ENCODE measurements at places on chromosomes 3 and 15.

GRCh38 chr3:180611006-180611405 is 9.0 kb downstream of the TTC14 start:
- no peak for DNase-seq

DNA sequence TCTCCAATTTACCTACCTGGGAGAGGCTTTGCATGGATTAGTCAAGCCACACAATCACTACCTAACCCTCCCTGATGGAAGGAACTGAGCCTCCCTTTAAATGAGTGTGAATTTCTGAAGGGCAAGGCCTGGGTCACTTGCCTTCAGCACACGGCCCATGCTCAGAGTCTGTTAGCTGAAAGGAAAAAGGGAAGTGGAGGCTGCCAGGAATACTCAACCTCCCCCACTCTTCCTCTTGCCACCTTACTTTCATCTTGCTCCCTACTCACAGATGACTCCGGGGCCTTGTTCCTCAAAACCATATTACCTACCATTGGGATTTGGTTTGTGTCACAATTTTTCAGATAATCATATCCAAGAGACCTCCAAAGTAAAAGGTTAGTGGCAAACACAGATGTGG is 220.0 kb downstream of the ABHD5 start:
- DNase-seq, result no peak

- DNase-seq, result no peak
Measured at GRCh38 chr15:25891081-25891480, 28.0 kb upstream of the ATP10A start.

DNA sequence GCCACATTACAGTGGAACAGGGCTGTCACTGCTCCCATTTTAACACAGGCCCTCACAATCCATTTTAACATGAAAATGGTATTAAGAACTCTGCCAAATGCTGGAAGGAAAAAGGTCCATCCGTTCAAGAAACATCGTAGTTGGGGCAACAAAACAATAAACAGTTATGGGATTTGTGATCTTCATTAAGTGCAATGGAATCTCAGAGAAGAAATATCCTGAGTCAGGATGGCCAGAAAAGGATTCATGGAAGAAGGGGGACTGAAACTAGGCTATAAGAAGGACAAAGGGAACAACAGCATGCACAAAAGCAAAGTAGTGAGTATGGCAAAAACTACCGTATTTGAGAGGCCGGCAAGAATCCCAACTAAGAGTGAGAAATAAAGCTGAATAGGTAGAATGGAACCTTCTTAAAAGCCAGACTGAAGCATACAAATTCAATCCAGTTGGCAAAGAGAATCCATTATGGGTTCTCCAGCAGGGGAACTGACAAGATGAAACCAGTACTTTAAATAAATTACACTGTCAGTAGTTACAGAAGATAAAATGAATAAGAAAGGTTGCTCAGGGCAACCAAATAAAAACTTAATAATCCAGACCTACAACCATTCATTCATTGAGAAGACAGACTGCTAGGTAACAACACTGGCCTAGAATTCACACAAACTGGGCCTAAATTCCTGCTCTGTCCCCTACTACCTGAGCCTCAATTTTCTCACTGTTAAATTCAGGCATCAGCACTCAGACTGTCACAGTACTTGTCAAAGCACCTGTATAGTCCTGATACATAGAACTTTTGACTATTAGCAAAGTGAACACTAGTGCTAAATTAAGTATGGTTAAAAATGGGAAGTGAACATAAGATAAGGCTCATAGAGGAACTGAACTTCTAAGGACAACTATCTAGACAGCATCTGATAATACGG is 6.3 kb downstream of the TBL1XR1 start:
- DNase-seq, result no peak

GRCh38 chr3:22101351-22101750 is 350.3 kb upstream of the ZNF385D start:
- DNase-seq, result no peak

- no peak for DNase-seq
Measured at GRCh38 chr3:12409684-12410596, 74.3 kb upstream of the TSEN2 start.

DNA sequence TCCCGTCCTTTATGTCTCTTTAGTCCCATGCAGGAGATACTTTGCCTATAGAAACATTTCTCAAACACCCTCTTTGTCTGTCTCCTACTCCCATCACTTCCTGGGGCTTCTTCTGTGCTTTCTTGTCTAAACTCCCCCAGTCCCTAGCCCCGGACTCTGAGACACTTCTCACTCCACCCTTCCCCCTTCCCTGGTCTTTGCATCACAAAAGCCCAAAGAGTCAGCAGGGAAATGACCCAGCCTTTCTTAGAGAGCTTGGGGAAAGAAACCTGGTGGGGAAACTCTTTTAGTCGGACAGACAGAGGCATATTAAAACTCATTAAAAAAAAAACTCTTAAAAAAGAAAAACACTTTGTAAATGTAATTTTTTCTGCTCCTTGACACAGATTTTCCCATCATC is 211.2 kb downstream of the TJP1 start:
- no peak for DNase-seq

- DNase-seq, result no peak
Measured at GRCh38 chr3:186247821-186248814, 113.9 kb downstream of the DGKG start.

DNA sequence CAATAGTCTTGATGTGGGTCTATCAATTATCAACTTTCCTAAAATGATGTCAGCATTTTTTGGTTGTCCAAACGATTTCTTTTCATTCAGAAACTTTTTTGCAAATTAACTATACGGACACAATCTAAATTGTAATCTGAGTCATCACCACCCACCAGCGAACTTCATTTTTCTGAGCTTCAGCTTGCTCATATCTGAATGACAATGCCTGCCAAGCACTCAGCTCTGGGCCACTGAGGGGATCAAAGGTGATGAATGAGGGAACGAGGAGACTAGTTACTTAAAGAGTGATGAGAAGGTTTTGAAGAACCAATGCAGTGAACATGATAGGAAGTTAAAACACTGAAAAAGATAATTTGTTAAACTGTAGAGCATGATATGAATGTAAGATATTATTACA is 14.9 kb upstream of the TBC1D23 start:
- no peak for DNase-seq

DNA sequence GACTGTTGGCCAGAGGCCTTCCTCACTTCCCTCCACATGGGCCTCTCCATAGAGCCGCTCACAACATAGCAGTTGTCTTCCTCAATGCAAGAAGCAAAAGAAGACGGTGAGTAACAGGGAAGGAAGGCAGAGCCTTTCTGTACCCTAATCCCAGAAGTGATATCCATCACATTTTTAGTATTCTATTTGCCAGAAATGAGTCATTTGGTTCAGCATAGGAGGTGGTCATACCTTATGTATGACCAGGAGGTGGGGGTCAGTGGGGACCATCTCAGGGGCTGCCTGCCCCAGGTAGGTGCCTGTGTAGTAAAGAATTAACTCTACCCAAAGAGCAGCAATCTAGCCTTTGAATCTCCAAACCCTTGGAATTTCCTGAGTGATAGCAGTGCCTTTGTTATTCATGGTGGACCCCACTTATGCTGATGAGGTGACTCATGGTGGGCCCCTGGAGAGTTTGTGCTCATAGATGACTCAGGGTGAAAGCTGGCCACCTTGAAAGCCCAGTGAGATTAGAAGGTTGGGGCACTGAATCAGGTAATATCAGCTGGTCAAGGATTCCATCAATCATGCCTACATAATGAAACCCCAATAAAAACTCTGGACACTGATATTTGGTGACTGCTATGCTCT is 323.9 kb upstream of the IGF1R start:
- DNase-seq, result no peak

DNA sequence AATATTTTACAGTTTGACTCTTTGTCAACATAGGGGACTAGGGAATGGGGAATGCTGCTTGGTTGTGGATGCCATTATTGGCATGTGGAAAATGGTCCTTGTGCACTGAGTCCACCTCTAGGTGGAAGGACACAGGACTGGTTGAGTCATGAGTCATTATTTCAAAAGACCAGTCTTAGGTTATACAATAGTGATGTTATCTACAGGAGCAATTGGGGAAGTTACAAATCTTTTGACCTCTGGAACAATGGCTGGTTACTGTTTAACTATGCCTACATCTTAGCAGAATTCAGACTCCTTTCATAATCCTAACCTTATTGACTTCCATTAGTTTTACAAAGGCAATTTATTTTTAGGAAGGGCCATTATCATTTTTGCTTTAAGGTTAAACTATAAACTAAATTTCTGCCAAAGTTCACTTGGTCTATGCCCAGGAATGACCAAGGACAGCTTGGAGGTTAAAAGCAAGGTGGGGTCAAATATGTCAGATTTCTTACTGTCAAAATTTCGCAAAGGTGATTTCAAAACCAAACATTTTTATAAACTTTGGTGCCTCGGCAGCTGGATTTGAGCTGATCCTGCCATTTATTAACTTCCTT is 11.8 kb upstream of the CCR8 start:
- no peak for DNase-seq

DNA sequence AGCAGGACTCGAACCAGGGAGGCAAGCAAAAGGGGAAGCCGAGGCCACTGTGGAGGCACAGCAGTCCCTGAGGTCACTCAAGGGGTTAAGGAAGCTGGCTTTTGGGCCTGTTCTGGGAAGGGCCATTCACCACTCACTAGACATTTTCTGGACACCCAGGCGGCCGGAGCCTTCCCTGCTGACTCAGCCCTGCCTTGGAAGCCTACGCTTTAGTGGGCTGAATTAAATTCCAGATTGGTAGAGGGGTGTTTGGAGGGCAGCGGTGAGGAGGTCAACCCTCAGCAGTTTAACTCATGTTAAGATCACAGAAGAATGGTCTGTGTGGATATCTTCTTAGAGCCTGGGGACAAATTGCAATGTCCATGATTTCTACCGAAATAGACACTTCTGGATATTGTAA is 152.8 kb downstream of the GABRG3 start:
- DNase-seq, result no peak

- no peak for DNase-seq
Measured at GRCh38 chr15:27545494-27546255, 553.4 kb downstream of the OCA2 start.

DNA sequence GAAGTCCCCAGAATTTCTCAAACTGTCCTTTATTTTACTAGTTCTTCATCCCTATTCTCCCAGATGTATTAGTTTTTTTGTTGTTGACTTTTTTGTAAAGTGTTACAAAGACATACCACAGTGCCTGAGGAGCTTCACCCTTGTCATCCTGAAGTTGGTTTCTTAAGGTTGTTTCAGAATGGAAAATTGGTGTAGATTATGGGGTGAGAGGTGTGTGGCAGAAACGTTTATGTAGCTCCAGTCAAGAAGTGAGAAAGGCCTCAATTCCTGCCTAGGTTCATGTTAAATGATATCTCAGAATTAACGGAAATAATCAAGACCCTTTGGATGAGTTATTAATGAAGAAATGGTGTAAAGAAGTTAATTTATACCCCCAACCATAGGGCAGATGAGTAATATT is 6.8 kb downstream of the EDEM1 start:
- no peak for DNase-seq

GRCh38 chr3:197989651-197990050 is 29.6 kb downstream of the LMLN start:
- no peak for DNase-seq

DNA sequence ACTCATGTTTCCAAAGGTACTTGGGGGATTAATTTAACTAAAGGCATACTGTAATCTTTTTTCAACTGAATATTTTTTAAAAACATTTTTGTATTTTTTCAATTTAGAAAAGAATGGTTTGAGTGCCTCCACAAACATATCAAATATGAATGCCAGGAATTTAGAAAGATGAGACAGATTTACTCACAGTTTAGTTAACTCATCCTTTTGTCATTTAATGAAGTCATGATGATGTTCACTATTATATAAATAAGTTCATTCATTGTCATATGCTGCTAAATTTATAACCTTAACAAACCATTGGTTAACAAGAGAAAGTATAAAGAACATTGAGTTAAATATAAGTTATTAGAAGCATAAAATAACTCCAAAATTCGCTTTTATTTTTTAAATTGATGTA is 50.0 kb downstream of the FGF7 start:
- no peak for DNase-seq

DNA sequence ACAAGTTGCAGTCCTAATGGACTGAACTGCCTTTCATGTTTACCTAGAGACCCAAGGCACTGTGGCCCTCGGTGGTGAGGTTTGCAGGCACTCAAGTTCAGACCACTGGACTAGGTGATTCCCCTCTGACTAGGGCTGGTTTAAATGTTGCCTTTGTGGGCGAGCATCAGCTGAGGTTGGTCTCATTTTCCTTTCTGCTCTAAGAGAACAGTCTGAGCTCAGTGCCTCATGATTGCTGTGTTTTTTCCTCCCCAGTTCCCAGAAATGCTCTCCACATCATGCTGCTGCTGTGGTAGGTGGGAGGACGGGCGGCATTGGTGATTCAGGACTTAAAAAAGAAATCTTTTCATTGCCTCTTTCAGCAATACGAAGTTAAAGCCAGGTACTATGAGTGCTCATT is 237.2 kb downstream of the MBNL1 start:
- DNase-seq, result no peak

DNA sequence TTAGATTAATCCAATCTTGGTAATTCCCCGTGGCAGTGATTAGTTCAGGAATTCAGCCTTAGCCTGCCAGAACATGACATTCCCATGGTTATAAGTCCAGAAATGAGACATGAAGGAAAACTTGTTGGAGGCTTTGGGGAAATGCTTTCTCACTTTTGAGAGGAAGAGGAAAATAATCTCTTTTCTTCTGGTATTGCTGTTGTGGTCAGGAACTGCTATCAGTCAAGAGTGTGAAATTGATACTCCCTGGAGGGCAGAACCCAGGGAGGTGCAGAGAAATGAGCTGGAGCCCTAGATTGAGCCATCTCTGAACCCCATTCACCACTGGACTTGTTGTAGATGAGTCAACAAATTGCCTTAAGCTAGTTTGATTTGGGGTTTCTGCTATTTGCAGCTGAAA is 38.6 kb upstream of the APH1B start:
- DNase-seq, result no peak

DNA sequence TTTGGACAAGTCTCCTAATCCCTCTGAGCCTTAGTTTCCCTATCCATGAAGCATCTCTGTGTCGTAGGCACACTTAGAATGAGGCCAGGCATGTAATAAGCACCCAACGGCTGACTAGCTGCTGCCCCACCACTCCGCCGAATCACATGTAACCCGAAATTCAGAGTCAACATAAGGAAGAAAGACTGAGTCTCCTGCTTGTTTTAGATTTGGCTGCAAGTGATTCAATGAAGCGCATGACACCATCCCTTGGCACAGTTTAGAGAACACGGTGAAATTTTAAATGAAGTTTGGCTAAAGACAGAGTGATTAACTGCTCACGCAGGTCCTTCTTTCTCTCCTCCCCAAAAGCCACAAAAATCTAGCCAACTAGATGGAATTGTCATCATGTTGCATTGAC is 279.2 kb downstream of the TLE3 start:
- DNase-seq, result no peak

DNA sequence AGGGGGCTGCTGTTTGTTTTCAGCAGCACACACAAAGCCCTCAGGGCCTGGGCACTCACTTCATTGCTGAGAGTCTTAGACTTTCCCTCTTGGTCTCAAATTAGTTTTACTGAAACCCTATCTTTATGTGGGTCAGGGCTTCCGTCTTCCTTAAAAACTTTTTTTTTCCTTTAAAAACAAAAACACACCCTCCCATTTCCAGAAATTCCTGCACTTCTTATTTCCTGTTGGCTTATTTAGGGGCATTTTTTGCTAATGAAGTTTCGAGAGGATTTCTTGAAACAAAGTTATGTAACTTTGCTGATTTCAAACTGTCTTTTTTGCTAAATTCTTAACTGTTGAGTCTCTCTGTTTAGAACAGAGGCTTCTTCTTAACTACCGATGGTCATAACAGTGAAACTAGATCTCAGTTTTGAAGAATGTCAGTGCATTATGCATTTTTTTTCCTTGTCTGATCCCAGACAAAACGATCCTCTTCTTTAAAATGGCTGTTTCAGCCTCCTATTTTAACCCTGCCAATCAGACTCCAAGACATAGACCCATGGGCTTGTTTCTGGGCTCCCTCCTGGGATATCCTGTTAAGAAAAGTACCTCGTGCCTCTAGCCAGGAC is 23.3 kb downstream of the ANAPC13 start:
- no peak for DNase-seq

All from stimulated activated CD8-positive, alpha-beta memory T cell treated with anti-CD3 and anti-CD28 coated beads, Interleukin-4, amount 100 ng/mL, for 4 hours (primary cell).